ENCODE measurements at places on chromosomes 4 and X.
A peak's percentile ranks its signal among the peaks of the same experiment; 100 is the strongest.

DNA sequence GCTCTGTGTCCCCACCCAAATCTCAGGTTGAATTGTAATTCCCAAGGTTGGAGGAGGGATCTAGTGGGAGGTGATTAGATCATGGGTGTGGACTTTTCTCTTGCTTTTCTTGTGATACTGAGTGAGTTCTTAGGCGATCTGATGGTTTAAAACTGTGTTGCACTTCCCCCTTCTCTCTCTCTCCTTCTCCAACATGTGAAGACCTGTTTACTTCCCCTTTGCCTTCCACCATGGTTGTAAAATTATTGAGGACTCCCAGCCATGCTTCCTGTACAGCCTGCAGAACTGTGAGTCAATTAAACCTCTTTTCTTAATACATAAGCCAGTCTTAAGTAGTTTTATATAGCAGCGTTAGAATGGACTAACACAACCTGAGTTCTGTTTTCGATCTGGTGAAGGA is 738.2 kb downstream of the ARAP2 start:
- DNase-seq, result no peak

- DNase-seq, result no peak
Observed at GRCh38 chr4:184958923-184959210, 59.4 kb upstream of the HELT start.

DNA sequence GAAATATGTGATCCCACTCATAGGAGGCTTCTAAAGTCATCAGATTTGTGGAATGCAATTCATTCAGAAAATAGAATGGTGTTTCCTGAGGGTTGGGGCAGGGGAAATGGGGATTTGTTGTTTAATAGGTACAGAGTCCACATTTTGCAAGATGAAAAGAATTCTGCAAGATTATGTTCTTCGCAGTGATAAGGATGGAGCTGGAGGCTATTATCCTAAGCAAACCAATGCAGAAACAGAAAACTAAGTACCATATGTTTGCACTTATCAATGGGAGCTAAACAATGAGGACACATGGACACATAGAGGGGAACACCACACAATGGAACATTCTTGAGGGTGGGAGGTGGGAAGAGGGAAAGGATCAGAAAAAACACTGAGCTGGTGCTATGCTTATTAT is 144.3 kb upstream of the NLGN4X start:
- no peak for DNase-seq

DNA sequence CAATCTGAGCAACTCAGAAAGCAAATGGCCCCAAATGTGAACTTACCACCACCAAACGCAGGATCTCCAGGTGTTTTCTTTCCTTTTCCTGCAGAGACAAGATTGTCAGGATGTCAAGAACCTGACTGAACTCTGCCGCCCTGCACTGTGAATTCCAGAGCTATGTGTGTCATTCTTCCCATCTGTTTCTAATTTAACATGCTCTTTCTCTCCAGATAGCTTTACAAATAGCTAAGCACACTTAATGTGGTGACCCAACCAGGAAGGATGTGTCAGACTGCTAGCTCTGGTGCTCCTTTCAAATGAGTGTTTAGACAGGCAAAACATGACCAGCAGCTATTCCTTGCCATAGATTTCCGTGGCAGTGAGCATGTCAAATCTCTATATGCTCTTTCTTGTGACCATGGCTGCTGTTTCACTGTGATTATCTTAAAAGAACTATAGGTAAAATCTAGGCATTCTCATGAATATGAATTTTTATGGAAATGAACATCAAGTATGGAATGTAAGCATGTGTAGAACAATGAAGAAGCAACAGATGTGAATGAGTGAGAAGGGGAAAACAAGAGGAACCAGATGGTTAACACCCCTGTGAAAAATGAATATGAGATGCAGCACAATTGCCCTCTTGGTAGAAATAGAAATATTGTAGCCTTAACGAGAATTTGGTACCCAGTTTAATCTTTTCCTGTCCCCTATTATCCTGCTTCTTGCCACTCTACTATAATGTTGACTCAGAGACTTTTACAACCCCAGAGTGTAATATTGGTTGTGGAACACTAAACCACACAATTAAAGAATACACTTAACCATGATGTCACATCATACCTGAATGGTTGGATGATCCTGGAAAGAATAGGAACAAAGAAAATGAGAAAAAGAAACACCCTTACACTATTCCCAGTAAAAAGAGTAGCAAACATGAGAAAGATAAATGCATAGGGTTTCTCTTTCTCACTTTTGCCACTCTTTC is 247.8 kb upstream of the DKK2 start:
- no peak for DNase-seq

GRCh38 chrX:107758231-107758766 is 17.3 kb downstream of the TSC22D3 start:
- DNase-seq, result no peak

- no peak for DNase-seq
Observed at GRCh38 chrX:149471397-149471796, 33.7 kb downstream of the IDS start.

GRCh38 chr4:86556791-86557415 is 37.2 kb upstream of the PTPN13 start:
- no peak for DNase-seq

- DNase-seq, result no peak
Observed at GRCh38 chr4:180372691-180373090, 1870.5 kb upstream of the TENM3 start.

- peak; percentile 56 for DNase-seq
Observed at GRCh38 chr4:26308568-26308967, 12.2 kb upstream of the RBPJ start.

- DNase-seq, result no peak
Observed at GRCh38 chr4:37935026-37935425, 25.2 kb upstream of the PTTG2 start.

GRCh38 chr4:165737309-165737972 is 135.6 kb upstream of the TLL1 start:
- no peak for DNase-seq

DNA sequence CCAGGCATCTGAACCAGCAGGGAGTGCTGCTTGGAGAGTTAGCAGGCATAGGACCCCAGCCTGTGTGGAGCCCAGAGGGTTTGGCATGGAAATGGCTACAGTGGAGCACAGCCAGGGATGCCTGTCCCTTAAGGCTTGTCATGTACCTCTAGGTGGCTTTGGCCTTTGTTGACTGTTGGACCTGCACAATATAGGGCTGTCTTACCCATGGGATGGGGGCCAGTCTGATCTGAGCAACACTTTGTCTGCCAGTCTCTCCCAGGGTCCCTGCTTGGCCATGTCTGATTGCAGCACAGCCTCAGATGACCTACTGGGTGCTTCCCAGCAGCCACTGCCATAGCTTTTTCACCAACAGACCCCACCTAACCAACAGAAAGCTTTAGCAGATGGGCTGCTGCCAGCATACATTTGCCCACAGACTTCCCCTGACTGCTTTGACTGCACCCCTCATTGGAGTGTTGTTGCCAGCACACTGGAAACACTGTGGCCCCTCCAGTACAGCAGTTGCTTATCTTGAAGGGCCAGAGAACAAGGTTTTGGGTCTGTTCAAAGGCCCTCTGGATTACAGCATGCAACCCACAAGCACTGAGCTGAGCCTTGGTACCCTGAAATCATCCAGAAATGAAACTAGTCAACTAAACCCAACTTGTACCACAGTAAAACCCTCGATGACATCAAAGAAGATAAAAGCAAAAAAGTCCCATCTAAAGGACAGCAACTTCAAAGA is 22.1 kb downstream of the ANAPC10 start:
- no peak for DNase-seq

DNA sequence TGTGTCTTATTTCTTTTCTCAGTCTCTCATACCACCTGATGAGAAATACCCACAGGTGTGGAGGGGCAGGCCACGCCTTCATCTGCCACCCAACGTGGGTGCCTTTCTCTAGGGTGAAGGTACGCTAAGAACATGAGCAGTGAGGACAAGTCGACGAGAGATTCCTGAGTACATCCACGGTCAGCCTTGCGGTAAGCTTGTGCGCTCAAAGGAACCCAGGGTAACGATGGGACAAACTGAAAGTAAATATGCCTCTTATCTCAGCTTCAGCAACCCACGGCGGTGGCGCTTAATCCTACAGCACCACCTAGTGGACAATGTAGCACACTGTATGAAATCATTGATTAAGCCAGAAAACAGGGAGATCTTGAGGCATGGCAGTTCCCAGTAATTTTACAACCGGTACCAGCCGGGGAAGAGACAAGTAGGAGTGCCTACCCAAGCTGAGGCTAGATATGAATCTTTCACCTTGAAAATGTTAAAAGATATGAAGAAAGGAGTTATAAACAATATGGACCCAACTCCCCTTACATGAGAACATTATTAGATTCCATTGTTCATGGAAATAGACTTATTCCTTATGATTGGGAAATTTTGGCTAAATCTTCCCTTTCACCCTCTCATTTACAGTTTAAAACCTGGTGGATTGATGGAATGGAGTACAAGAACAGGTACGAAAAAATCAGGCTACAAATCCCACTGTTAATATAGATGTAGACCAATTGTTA is 63.0 kb downstream of the ZNF732 start:
- DNase-seq, result peak; percentile 76

- no peak for DNase-seq
Observed at GRCh38 chr4:22573198-22573597, 57.3 kb upstream of the ADGRA3 start.

- DNase-seq, result no peak
Observed at GRCh38 chrX:15384304-15384703, at the start of gene VEGFD. TSS of gene VEGFD (minus strand) at chrX:15384413. CDS start at chrX:15383946, 467 bp downstream.

DNA sequence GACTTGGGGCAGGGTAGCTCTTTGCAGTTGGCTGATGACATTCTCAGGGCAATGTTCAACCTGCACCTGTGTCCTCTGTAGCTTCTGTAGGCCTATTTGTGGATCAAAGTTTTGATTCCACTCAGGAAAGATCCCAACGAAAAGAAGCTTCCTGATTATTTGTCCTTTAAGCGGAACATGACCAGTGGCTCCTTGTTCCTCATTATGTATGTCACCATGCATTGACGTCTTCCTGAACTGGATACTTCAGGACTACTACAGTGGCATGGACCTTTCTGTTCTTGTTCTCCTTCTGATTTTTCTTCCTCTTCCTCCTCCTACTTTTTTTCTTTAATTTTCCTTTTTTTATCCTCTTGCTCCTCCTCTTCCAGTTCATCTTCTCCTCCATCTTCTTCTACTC is 62.4 kb downstream of the NBDY start:
- DNase-seq, result no peak

- DNase-seq, result peak; percentile 39
Observed at GRCh38 chr4:22670956-22671355, 21.8 kb upstream of the GBA3 start.

- DNase-seq, result no peak
Observed at GRCh38 chrX:112705726-112706125, 26.0 kb upstream of the LHFPL1 start.

DNA sequence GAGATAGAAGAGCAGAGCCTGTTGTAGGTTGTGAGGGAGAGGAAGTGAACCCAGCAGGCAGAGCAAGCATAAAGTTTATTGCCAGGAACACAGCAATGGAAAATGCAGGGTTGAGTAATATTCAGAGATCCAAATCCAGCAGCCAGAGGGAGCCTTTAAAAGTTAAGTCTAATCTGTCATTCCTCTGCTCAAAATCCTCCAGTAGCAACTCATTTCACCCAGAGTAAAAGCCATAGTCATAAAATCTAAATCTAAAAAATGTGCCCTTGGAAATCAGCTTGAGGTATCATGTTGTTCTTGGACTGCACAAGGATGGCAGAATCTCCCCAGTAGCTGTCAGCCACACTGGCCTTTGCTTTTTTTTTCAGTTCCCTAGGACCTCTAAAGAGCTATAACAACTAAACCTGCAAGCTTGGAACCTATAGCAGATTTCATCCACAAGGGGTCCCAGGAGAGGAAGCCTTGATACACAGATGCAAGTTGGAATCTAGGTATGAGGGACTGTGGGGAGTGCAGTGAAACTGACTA is 62.9 kb upstream of the FRAS1 start:
- peak; percentile 17 for DNase-seq

DNA sequence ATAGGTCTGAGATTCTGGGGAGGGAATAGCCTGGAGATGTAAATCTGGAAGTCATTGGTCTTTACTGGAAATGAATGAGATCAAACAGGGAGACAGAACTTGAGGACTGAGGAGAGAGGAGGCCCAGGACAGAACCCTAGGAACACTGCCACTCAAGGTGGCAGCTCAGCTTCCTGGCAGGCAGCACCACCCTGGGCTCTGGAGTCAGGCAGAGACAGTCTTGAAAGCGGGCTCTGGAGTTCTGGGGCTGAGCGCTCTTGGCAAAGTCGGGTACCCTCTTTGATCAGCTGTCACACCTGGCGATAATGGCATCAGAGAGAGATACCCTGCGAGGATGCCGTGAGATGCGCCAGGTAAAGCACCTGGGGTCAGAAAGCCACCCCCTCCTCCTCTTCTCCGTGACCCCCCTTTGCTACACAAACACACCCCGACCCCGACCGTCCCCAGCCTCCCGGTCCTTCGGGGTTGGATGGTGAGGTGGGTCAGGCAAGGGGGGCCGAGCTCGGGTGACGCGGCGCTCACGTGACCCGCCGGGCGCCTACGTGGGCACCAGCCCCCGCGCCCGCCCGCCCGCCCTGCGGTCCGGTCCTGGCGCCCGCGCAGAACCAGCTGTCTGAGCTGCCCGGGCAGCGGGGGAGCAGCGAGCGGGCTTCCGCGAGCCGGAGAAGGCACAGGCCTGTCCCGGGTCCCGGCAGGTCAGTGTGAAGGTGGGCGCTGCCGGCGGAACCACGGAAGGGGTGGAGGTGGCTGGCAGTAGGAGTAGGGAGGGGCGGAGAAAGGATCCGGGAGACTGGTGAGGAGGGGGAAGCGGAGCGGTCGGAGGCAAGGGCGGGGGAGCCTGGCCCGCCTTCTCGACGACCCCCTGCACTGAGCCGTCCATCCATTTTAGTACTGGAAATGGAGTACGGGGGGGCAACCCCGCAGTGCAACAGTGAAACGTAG is at the start of gene TCEAL3:
Gene TCEAL3, plus strand, starts transcription at position 600 of the 942 bp plus-strand sequence. CDS start 1,102 bp downstream, outside the sequence.
- no peak for DNase-seq

DNA sequence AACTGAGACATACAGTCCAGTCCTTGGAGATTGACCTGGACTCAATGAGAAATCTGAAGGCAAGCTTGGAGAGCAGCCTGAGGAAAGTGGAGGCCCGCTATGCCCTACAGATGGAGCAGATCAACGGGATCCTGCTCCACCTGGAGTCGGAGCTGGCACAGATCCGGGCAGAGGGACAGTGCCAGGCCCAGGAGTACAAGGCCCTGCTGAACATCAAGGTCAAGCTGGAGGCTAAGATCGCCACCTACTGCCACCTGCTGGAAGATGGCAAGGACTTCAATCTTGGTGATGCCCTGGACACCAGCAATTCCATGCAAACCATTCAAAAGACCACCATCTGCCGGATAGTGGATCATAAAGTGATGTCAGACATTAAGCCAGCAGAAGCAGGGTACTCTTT is 20.4 kb upstream of the FRMPD3 start:
- DNase-seq, result peak; percentile 51

Measured in activated CD4-positive, alpha-beta T cell treated with anti-CD3 and anti-CD28 coated beads, Interleukin-2, Interleukin-6, amounts not matched to agents 100 ng/mL and 50 ng/mL, durations not matched to agents 16 hours and 8 hours (primary cell).